ENCODE measurements at places on chromosomes 1 and 21.

DNA sequence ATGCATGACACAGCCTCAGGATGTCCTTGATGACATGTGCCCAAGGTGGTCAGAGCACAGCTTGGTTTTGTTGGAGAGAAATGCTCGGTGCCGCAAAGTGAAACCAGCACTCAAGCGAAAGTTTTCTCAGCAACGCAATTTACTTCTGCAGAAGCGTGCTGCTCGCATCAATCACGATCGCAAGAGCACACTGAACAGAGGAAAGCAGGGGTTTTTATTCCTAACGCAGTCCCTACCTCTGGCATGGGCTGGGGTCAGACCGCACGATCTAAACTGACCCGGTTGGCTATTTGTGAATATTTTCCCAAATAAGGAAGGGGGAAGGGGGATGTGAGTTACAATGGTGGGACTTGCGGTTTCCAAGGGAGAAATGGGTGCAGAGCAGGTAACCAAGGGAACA, 809 bp upstream of the ZNF669 start:
- DNase-seq, result no peak

- DNase-seq, result no peak
These were observed 22.8 kb downstream of the DHRS3 start for GRCh38 chr1:12594966-12595756.

GRCh38 chr1:19654886-19655717, 9.6 kb upstream of the HTR6 start:
- DNase-seq, result no peak

GRCh38 chr1:170097449-170097948, 23.0 kb upstream of the KIFAP3 start:
- peak; percentile 62 for DNase-seq

DNA sequence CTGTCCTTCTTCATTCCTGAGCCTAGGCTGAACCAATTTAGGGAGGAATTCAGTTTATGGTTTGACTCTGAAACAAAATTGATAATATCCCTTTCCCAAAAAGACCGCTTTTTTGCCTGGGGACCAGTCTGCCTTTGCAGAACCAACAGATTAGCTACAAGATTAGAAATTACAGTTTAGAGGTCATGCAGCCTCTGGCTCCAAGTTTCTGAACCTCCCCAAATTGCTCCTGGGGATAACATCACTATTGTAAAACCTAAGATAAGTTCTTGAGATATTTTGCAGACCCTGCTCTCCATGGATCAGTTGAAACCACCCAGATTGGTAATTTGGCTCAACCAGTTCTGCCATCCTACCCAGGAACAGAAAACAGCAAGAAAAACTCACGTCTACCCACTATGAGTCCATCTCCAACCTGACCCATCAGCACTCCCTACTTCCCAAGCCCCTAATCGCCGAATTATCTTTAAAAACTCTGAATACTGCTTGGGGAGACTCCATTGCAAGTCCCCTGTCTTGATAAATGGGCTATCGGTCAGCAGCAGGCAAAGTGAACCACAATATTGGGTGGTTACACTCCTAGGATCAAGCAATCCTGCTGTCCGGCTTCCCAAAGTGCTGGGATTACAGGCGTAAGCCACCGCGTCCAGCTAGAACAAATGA, 605 bp upstream of the RABGGTB start:
- no peak for DNase-seq

DNA sequence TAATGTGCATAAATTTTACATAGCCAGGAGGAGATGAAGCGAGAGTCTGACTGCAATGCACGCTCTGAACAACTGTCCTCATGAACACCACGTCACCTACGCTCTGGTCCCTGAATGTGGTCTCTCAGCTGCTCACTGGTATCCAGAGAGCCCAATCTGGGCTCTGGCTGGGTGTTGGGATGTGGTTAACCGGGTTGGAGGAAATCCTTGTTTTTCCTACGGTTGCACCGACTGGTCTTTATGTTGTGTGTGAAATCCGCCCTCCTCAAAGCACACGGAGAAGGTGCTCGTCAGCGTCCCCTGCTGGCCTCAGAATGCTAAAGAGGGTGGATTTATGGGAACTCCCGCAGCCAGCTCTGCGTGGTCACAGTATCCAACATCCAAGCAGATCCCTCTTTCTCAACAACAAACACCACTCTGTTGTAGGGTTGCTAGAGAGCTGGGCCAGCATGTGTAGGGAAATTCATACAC, 51.8 kb upstream of the FAM89A start:
- peak; percentile 42 for DNase-seq

DNA sequence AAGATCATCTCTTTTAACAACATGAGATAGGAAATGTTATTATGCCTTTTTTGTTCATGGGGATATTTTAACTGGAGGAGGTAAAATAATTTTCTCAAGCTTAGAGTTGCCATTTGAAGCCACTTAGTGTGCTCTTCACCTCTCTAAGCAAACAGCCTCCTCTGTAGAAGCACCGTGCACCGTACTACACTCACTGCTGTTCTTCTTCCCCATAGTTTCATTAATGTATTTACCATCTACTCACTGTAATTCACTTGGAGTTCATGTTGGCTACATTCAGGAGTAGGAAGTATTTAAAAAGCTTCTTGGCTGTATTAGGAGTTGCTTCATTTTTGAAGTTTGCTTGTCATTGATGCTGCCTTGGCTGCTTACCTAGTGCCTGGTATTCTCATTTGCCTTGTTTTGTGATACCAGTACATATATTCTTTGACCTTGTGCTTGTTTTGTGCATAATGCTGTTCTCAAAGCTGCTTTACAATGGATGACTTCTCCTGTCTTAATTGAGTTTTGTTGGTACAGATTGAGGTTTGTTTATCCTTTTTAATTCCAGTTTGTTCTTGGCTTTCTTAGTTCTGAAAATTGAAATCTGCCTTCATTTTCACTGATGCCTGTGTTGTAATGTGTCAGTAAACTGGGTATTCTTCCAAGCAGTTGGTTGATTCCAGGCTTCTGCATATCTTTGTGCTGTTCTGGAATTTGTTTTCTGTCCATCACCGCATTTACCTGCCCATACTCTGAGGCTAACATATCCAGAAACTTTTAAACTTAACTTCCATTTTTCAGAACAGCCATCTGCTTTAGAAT, 240.4 kb downstream of the HMCN1 start:
- no peak for DNase-seq

DNA sequence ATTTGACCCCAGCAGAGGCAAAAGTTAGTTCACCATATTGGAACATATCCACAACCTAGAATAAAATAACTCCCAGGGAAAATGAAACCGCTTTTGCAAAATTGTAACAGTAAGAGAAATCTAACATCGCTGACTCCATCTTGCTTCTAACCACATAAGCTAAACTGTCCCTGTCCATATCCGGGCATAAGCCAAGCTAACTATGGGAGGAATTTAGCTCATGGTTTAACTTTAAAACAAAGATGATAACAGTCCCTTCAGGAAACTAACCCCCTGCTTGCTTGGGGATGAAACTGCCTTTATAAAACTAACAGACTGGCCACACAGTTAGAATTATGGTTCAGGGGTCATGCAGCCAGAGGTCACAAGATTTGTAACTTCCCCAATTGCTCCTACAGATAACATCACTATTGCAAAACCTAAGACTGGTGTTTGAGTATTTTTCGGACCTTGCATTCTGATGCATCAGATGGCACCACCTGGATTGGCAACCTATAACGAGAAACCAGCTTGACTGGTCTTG, 46.3 kb downstream of the TESK2 start:
- no peak for DNase-seq

GRCh38 chr1:59401581-59401980, 104.7 kb downstream of the FGGY start:
- DNase-seq, result no peak

DNA sequence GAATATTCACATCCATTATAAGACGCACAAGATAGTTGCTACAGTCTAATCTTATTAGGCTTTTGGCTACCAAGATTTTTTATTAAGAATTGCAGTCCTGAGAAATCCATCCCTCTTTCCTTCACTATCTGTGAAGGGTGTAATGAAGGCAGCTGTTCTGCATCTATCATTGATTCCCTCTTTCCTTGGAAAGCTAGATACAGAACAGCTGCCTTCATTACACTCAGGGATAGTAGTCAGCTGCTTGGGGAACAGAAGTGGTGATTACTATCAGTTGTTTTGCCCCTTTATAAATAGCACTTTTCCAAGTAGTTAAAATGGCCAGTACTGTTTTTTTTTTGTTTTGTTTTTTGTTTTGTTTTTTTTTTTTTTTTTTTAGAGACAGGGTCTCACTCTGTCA, 70.2 kb downstream of the IARS2 start:
- no peak for DNase-seq

GRCh38 chr1:5921671-5922070, 70.6 kb downstream of the NPHP4 start:
- DNase-seq, result no peak

- peak; percentile 91 for DNase-seq
These were observed 76.7 kb downstream of the ARHGEF16 start for GRCh38 chr1:3530926-3531818.

DNA sequence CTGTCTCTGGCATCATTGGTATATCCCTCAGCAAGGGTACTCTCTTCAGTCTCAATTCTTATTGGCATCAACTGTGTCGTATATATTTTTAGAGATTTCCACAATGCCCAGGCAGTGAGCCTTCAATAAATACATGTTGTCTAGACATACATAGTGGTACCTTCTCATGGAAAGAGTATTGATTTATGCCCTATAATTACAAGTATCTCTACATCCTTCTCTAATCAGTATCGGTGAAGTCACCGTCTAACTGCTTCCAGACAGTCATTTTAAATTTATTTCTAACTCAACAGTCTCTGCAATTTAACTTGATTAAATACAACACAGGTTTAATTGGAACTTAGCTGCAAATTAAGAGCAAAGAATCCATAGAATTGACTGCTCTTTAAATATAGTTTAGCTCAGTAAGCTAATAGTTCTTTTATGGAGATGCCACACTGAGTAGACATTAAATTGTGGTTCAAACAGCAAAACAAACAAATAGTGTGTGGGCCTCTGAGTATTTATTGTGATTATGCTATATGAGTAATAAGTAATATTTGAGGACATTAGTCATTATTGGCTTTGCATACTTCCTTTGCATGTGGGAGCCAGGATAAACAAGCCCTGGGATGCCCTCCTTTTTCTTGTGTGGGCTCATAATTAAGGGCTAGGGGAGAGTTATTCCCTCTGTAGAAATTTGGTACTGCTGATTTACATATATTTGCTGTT, 126.9 kb upstream of the DUSP10 start:
- DNase-seq, result no peak

DNA sequence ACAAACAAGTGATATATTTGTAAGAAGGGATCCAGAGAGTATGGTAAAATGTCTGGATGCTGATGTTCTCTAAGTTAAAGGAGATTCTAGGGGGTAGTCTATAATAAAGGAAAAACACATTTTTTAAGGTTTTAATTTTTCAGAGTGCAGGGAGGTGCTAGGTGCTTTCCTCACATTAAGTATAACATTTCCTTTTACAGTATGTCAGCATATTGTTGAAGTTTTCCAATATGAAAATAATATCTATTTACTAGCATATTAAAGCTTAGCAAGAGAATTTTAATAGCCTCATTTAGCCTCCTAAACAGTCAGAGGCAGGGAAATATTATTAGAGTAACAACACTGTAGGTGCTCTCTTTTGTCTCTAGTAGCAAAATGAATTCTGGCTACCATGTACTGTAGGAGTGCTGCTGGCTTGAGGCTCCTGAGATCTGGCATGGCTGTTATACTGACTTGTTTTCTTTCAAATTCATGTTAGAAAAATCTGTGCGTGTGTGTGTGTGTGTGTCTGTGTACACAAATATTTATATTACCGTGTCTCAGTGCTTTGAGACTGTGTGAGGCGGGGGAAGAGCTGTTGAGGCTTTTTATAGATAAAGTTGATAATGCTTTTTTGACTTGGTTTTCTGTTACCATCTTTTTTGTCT, 71.0 kb downstream of the POU2F1 start:
- DNase-seq, result no peak

- no peak for DNase-seq
These were observed 50.5 kb upstream of the IPO9 start for GRCh38 chr1:201778279-201779065.

- no peak for DNase-seq
These were observed 10.1 kb upstream of the LRRC38 start for GRCh38 chr1:13523780-13524477.

- DNase-seq, result no peak
These were observed 2.8 kb upstream of the RAP1GAP start for GRCh38 chr1:21671915-21672314.

GRCh38 chr1:1110561-1110971, 5.3 kb downstream of the C1orf159 start:
- DNase-seq, result no peak

- DNase-seq, result no peak
These were observed 63.3 kb upstream of the CR1L start for GRCh38 chr1:207581496-207582153.

DNA sequence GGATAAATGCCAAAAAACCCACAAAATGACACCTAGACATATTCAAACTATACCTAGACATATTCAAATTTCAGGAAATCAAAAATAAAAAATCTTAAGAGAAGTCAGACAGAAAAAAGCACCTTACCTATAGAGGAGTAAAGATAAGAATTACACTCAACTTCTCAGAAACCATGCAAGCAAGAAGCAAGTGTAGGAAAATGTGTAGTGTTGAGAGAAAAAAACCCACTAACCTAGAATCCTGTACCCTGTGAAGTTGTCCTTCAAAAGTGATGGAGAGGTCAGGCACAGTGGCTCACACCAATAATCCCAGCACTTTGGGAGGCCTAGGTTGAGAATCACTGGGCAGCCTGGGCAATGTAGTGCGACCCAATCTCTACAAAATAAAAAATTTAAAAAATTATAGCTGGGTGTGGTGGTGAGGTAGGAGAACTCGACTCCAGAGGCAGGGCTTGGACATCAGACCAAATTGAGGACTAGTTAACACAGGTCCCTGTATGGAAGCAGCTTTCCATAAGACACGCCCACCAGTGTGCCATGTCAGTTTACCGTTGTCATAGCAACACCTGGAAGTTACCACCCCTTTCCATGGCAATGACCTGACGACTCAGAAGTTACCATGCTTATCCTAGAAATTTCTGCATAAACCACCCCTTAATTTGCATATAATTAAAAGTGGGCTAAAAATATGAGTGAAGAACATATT, 20.7 kb downstream of the PDIK1L start:
- peak; percentile 25 for DNase-seq

GRCh38 chr21:45574081-45574501, 31.9 kb upstream of the SLC19A1 start:
- no peak for DNase-seq

Data from A673 (cell line).